ENCODE measurements at places on chromosomes 4 and X.

DNA sequence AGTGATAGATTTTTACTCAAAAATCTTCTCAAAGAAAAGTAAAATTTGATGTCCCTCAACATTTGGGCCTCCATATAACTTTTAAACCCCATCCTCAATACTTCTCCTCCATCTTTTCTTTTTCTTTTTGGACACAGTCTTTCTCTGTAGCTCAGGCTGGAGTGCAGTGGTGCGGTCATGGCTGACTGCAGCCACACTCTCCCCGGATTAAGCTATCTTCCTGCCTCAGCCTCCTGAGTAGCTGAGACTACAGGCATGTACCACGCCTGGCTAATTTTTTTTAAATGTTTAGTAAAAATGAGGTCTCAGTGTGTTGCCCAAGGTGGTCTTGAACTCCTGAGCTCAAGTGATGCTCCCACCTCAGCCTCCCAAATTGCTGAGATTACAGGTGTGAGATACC is 33.1 kb downstream of the KDM6A start:
- ATAC-seq: no peak

DNA sequence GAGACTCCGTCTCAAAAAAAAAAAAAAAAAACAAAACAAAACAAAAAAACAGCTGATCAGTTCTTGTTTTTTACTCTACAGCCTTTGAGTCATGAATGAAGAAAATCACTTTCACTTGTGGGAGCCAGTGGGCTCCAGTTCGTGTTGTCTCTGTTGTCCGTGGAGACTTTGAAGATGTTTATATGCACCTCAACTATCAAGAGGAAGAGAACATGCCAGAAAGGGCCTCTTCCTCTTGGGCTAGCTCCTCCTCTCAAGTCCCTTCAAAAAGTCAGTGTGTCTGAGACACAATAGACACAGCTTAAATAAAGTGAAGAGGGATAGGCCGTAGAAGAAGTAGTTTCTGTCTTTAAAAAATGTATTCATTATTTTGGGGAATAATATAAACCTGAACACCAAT is 182.7 kb downstream of the KDR start:
- ATAC-seq: peak; percentile 78

GRCh38 chr4:153570228-153570973 is 104.2 kb downstream of the TMEM131L start:
- no peak for ATAC-seq

- no peak for ATAC-seq
These were observed 100.0 kb downstream of the TEX13A start for GRCh38 chrX:105120463-105120862.

GRCh38 chr4:46937493-46937892 is 28.4 kb upstream of the COX7B2 start:
- no peak for ATAC-seq

DNA sequence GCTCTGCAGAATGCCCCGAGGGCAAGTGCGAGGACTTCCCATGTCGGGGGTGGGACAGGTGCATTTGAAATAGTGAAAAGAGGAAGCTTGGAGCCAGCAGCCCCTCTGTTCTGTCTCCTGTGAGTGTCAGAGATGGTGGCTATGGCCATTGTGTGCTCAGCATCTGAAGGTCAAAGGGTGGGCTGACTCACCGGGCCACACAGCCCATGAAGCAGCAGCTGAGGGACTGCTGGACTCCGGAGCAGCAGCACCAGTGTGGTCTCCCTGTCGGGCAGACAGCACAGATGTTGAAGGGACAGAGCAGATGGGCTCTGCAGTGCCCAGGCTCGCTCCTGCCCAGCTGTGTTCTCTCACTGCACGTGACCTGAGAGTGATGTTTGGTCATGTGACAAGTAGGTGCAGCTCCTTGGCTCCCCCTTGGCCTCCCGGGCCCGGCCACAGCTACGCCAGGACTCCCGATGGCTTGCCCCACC is 53.5 kb downstream of the TBC1D14 start:
- no peak for ATAC-seq

GRCh38 chrX:71533851-71534561 is 1.1 kb downstream of the OGT start:
- ATAC-seq: peak; percentile 38

DNA sequence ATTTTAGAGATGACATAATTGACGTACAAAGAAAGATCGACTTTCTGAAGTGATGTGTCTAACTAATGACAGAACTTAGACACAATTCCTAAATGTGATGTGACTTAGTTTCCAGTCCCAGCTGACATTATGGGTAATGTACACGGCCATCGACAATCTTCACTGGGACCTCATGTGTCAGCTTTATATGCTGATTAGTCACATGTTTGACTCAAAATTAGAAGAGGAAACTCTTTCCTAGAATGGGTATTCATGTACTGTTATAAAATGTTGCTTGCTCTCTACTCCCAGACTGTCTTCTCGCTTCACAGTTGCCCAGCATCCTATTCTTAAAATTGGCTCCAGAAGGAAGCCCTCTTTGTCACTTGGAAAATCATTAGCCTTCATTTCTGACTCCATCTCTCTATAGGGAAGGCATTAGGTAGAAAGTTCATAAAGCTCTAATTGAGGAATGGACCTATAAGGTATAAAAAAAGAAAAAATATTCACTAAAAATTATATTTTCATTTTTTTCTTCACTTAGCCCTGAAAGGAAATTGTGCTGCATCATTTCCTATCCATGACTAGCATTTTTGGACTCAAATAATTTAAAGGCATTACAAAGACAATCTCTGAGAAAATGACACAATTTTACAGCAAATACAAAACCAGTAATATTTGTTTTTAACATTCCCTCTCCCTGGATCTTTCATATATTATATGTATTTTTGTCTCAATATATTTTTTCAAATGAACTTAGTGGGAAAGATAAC is 554.6 kb downstream of the INPP4B start:
- peak; percentile 72 for ATAC-seq

DNA sequence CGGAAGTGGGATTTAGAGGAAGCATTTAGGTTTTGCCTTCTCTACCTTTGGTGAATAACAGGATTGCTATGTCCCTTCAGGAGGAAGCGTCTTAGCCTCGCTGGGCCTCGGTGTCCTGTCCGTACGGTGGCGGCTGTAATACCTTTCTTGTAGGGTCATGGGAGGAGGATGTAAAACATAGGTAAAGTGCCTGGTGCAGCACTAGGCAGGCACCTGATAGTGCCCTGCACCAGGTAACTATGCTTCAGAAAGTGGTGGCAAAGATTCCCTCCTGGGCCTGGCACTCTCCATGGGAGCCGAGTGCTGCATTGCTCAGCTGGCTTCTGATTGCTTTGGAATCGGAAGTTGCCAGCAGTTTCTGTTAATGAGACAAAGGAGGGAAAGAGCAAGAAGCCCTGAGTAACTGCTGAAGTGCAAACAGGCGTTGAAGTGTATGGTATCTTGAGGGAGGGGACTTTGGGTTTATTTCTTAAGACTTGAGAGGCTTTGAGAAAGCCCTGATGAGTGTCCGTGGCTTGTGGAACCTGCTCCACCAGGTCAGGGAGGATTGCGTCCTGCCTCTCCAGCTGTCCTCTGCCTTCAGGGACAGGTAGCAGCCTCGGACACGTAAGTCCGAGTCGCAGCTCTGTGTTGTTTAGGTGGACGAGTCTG is 45.8 kb downstream of the TBC1D14 start:
- ATAC-seq: no peak

- ATAC-seq: no peak
These were observed 502.6 kb upstream of the TECRL start for GRCh38 chr4:64911846-64912245.

DNA sequence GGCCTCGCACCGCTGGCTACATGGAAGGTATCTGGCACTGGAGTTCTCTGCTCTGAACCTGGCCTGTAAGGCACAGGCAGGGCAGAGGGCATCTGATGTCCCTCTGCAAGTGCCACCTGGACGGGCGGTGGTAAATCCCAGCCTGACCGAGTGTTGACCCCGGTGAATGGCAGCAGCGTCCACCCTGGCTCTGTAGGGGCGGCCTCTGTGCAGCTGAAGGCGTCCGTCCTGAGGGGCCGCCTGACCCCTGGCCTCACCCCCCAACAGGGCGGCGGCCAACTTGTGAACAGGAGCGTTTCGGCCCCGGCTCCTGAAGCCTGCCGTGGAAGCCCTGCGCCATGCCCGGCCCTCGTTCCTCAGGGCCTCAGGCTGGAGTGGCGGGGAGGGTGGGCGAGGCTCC is 51.4 kb downstream of the CPZ start:
- no peak for ATAC-seq

DNA sequence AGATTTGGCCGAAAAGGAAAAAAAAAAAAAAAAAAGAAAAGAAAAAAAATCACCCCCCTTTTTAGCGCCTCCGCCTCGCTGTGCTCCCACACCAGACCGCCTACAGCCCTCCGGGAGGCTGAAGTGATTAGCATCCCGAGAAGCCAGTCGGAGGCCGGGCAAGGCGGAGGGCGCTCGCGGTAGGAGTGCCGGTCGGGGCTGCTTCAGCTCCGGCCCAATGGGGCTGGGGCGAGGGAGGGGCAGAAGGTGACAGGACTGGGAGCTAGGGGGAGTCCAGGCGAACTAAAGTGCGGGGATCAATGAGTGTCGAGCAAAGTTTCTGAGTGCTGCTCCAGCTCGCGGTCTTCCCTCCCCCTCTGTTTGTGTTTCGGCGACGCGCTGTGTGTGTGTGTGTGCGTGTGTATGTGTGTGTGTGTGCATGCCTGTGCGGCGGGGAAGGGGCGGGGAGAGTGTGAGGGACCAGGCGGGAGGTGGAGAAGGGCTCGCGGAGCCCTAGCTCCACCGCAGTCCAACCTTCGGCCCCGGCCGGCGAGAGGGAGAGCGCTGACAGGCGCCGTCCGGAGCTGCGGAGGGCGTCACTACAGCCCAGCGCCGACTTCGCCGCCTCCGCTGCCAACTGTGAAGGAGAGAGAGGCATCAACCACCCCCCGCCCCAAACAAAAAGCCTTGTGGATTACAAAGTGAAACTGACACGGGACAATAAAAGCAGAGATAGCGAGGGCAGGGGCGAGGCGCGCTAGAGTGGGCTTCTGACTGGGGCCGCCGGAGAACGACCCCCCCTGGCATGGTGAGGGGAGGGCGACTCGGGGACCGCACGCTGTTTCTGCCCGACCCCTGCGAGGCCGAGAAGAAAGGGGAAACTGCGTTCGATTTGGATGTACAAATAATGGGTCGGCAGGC is at the start of gene FAT4:
FAT4 (plus strand) TSS at position 280 of the 900 bp plus-strand sequence. CDS start 1,457 bp downstream, outside the sequence.
- peak; percentile 50 for ATAC-seq

GRCh38 chr4:2272026-2272827 is 10.3 kb upstream of the MXD4 start:
- no peak for ATAC-seq

DNA sequence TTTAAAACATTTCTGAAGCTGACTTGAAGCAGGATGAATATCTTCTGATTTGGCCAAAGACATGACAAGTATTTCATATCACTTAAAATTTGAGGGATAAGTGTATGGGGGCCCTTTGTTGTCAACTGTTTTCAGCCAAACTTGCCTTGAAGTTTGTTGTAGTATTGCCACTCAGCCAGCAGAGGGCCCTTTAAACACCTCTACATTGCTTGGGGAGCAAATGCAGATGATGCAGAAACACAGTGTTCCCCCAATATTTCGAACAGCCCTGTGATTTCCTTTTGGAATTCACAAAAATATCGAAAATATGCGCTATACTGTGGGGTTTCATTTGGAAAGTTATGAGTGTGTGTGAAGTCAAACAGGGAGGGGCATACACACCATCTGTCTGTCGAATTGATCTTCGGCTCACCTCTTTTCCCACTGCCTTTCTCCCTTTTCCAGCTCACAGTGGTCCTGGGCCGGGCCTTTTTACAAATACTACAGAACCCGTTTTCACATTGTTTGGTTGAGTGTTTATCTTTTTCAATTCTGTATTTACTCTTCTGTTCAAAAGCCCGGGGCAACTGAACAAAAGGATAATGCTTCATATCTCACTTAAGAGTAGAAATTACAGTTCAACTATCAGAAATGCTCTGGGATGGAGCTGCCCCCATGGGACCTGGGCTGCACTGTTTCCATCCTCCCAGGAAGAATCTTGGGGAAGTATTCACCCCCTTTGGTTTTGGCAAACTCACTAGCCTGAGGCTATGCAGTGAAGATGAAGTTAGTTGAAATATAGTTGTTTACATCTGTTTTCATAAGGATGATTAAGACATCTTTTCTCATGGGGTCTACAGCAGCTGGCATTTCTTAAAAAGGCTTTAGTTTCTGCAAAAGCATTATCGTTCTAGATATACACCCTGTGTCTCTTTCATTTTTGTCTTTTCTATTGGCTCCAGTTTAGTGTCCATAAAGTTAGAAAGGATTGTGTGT is 137.6 kb downstream of the EGF start:
- ATAC-seq: no peak

DNA sequence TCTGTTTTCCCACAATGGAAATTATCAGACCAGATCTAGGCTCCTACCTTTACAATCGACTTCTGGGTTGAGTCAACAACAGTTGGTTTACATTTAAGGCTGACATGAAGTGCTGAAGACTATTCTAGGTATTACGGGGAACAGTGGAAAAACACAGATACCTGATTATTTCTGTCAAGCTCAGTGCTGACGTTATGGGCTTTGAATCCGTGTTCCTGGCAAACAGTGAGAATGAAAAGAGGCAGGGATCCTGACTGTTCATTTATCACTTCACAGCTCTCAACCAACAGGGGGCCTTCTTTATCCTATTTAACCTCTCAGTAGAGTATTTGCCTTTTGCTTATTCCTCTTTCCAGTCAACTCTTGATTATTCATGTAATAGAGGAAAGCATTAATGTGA is 43.1 kb downstream of the TMEM164 start:
- ATAC-seq: no peak

DNA sequence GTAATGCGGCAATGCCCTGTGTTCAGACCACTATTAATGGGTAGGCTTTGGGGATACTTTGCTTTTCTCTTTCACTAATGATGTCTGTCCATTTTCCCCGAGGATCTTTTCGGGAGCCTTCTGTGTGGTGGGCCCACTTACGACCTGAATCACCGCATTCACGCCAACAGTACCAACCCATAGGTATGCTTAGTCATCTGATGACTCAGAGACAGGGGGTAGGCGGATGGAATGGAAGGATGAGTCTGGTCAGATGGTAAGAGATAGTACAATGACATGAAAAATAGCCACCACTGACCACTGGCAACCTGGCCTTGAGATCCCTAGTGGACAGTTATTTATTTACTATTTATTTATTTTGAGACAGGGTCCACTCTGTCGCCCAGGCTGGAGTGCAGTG is 76.0 kb upstream of the DHRSX start:
- ATAC-seq: peak; percentile 71

DNA sequence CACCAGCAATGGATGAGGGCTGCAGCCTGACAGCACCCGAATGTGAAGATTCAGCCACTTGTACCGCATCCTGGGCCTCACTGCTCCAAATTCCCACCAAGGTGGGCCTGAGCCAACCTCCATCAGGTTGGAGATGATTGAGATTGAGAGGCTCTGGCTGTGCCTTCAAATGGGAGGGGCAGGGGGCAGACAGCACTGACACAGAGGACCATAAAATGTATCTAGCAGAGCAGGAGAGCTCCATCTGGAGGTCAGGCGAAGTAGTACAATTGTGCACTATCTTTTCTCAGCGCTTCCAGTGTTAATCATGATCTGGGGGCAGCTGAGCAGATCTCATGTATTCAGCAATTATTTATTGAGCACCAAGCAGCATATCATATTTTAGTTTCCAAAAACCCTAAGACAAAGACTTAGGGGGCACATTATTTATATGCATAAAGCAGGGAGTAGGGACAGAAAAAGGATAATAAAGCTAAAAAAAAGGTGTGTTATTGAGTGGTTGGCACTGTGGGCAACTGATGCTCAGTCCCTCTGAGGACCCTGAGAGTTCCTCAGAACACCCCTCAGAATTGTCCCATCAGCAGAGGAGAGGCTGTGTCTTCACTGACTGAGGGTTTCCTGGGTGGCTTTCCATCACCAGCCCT is 31.6 kb upstream of the C1QTNF7 start:
- peak; percentile 68 for ATAC-seq

Data from activated T-helper 17 cell treated with anti-CD3 and anti-CD28 coated beads, Interleukin-2, amount 50 U/mL, for 72 hours (primary cell).